ENCODE measurements at places on chromosomes 7 and 10.

- H3K4me1 ChIP-seq: no peaks in the 10 kb centered on the region
- no peaks in the 10 kb centered on the region for H3K27me3 ChIP-seq
- no peaks in the 10 kb centered on the region for H3K36me3 ChIP-seq
- H3K4me3 ChIP-seq: no peak overlapping the region
- H3K27ac ChIP-seq: no peak overlapping the region
- DNase-seq: no peak
Measured at GRCh38 chr7:84953234-84953633, 233.6 kb downstream of the SEMA3D start.

- peaks cover 7% of the 10 kb centered on the region for H3K36me3 ChIP-seq
- no peak overlapping the region for H3K4me3 ChIP-seq
- no peak overlapping the region for H3K27ac ChIP-seq
Measured at GRCh38 chr7:44658979-44659378, 52.6 kb downstream of the OGDH start.

GRCh38 chr10:1782841-1783240 is 45.5 kb upstream of the ADARB2 start:
- DNase-seq: no peak
- no peak overlapping the region for H3K4me3 ChIP-seq
- H3K36me3 ChIP-seq: no peaks in the 10 kb centered on the region
- H3K27me3 ChIP-seq: no peaks in the 10 kb centered on the region
- H3K27ac ChIP-seq: no peak overlapping the region

GRCh38 chr7:12913002-12913401 is 225.6 kb downstream of the ARL4A start:
- H3K27me3 ChIP-seq: no peaks in the 10 kb centered on the region
- no peak overlapping the region for H3K27ac ChIP-seq
- peaks cover 4% of the 10 kb centered on the region for H3K4me1 ChIP-seq
- DNase-seq: no peak
- H3K4me3 ChIP-seq: no peak overlapping the region

- H3K27ac ChIP-seq: no peak overlapping the region
- H3K4me1 ChIP-seq: peaks cover 13% of the 10 kb centered on the region
- H3K36me3 ChIP-seq: no peaks in the 10 kb centered on the region
- no peak for DNase-seq
- H3K27me3 ChIP-seq: no peaks in the 10 kb centered on the region
Measured at GRCh38 chr7:69961436-69961835, 363.2 kb downstream of the AUTS2 start.

GRCh38 chr10:78529262-78529661 is 495.6 kb downstream of the RPS24 start:
- H3K27ac ChIP-seq: no peak overlapping the region
- DNase-seq: no peak
- no peaks in the 10 kb centered on the region for H3K27me3 ChIP-seq
- no peak overlapping the region for H3K4me3 ChIP-seq
- H3K36me3 ChIP-seq: no peaks in the 10 kb centered on the region
- H3K4me1 ChIP-seq: no peaks in the 10 kb centered on the region

- no peaks in the 10 kb centered on the region for H3K27me3 ChIP-seq
- H3K4me3 ChIP-seq: no peak overlapping the region
- no peak overlapping the region for H3K27ac ChIP-seq
- no peaks in the 10 kb centered on the region for H3K36me3 ChIP-seq
Measured at GRCh38 chr7:112503361-112503972, 22.7 kb downstream of the LSMEM1 start.

GRCh38 chr7:128162666-128163065 is 78.4 kb upstream of the LEP start:
- H3K27ac ChIP-seq: no peak overlapping the region
- H3K4me3 ChIP-seq: no peak overlapping the region
- H3K4me1 ChIP-seq: peaks cover 14% of the 10 kb centered on the region
- DNase-seq: no peak
- peaks cover 96% of the 10 kb centered on the region for H3K27me3 ChIP-seq

DNA sequence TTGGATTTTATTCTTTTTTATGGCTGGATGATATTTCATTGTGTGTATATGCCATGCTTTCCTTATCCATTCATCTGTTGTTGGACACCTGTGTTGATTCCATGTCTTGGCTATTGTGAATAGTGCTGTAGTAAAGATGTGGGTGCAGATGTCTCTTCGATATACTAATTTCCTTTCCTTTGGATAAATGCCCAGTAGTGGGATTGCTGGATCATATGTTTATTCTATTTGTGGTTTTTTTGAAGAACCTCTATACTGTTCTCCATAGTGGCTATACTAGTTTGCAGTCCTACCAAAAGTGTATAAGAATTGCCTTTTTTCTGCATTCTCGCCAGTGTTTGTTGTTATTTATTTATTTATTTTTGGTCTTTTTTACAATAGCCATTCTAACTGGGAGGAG is 159.8 kb downstream of the WNT2 start:
- H3K27ac ChIP-seq: no peak overlapping the region
- no peak for DNase-seq
- H3K4me3 ChIP-seq: no peak overlapping the region
- H3K27me3 ChIP-seq: no peaks in the 10 kb centered on the region

- H3K4me1 ChIP-seq: no peaks in the 10 kb centered on the region
- no peak overlapping the region for H3K27ac ChIP-seq
- no peaks in the 10 kb centered on the region for H3K27me3 ChIP-seq
- no peak for DNase-seq
Measured at GRCh38 chr10:99742701-99743100, 10.7 kb downstream of the CUTC start.

- H3K4me1 ChIP-seq: peaks cover 73% of the 10 kb centered on the region
- H3K4me3 ChIP-seq: peak overlapping the region; percentile 67
- peaks cover 44% of the 10 kb centered on the region for H3K27me3 ChIP-seq
- DNase-seq: no peak
- H3K27ac ChIP-seq: peak overlapping the region; percentile 82
- H3K36me3 ChIP-seq: no peaks in the 10 kb centered on the region
Measured at GRCh38 chr7:129780257-129780973, 168.9 kb downstream of the NRF1 start.

- peaks cover 12% of the 10 kb centered on the region for H3K27me3 ChIP-seq
- H3K27ac ChIP-seq: no peak overlapping the region
- H3K36me3 ChIP-seq: no peaks in the 10 kb centered on the region
- H3K4me1 ChIP-seq: peaks cover 42% of the 10 kb centered on the region
Measured at GRCh38 chr7:106175507-106175906, 63.4 kb upstream of the SYPL1 start.

GRCh38 chr7:2566890-2567678 is 8.3 kb downstream of the IQCE start:
- no peak overlapping the region for H3K27ac ChIP-seq
- H3K4me1 ChIP-seq: no peaks in the 10 kb centered on the region
- no peaks in the 10 kb centered on the region for H3K36me3 ChIP-seq

GRCh38 chr7:149544028-149544427 is 46.4 kb upstream of the ZNF746 start:
- no peak for DNase-seq
- H3K27me3 ChIP-seq: no peaks in the 10 kb centered on the region
- H3K27ac ChIP-seq: no peak overlapping the region
- H3K4me1 ChIP-seq: no peaks in the 10 kb centered on the region

GRCh38 chr10:112080231-112080630 is 103.3 kb downstream of the GPAM start:
- no peaks in the 10 kb centered on the region for H3K27me3 ChIP-seq
- H3K27ac ChIP-seq: no peak overlapping the region
- no peak overlapping the region for H3K4me3 ChIP-seq
- H3K36me3 ChIP-seq: no peaks in the 10 kb centered on the region
- H3K4me1 ChIP-seq: no peaks in the 10 kb centered on the region

GRCh38 chr7:91162436-91162835 is 101.8 kb upstream of the FZD1 start:
- no peaks in the 10 kb centered on the region for H3K27me3 ChIP-seq
- H3K4me1 ChIP-seq: no peaks in the 10 kb centered on the region
- H3K4me3 ChIP-seq: no peak overlapping the region
- H3K27ac ChIP-seq: no peak overlapping the region
- H3K36me3 ChIP-seq: no peaks in the 10 kb centered on the region
- no peak for DNase-seq

DNA sequence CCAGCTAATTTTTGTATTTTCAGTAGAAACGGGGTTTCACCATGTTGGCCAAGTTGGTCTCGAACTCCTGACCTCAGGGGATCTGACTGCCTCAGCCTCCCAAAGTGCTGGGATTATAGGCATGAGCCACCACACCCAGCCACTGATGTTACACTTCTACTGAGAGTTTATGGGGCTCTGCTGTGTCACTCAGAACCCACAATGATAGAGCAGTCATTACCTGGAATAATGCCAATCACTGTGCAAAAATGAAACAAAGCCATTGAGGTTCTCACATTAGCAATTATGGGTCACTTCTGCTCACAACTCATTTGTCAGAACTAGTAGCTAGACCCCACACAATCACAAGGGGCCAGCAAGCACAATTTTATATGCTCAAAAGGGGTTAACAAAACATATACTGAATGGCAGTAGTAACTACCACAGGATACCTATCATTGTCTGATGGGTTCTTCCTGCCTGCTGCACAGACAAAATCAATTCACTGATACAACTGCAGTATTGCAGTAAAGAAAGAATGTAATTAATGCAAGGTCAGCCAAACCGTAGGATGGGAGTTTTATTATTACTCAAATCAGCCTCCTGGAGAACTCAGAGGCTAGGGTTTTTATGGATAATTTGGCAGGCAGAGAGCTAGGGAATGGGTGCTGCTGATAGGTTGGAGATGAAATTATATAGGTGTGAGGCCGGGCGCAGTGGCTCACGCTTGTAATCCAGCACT is 72.1 kb upstream of the TRIM24 start:
- H3K27ac ChIP-seq: no peak overlapping the region
- H3K4me1 ChIP-seq: no peaks in the 10 kb centered on the region
- no peaks in the 10 kb centered on the region for H3K27me3 ChIP-seq

DNA sequence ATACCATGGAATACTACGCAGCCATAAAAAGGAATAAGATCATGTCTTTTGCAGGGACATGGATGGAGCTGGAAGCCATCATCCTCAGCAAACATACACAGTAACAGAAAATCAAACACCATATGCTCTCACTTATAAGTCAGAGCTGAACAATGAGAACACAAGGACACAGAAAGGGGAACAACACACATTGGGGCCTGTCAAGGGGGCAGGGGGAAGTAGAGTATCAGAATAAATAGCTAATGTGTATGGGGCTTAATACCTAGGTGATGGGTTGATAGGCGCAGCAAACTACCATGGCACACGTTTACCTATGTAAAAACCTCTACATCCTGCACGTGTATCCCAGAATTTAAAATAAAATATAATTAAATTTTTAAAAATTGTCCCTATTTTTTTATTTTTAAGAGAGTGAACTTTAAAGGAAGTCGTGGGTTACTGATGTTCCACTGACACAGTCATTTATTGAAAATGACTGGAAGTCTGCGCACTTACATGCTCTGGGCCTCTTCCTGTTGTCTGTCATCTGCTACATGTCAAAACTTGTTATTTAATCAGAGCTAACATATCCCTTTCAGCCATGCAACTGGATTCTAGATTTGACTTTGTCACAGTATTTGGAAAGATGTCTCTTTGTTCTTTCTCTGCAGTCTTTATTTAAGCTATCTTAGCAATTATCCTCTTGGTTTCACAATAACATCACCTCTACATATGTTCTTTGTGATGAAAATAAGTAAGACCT is 73.7 kb upstream of the ABCB5 start:
- H3K27ac ChIP-seq: no peak overlapping the region
- no peaks in the 10 kb centered on the region for H3K36me3 ChIP-seq
- no peaks in the 10 kb centered on the region for H3K27me3 ChIP-seq
- no peak for DNase-seq

DNA sequence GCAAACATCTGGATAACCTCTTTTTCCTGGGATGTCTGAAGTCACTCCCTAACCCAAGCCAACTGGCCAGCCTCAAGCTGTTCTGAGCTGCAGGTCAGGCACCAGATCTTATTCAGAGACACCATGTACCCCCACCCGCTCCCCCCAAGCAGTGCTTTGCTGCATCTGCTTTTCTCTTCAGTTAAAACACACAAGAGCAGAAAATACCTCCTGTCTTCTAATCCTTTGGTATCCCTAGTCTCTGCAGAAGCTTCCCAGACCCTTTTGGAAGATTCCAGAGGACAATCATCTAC is 3.0 kb downstream of the ZNF488 start:
- no peaks in the 10 kb centered on the region for H3K36me3 ChIP-seq
- DNase-seq: no peak
- H3K27me3 ChIP-seq: no peaks in the 10 kb centered on the region
- H3K4me1 ChIP-seq: peaks cover 7% of the 10 kb centered on the region
- H3K27ac ChIP-seq: no peak overlapping the region
- H3K4me3 ChIP-seq: no peak overlapping the region

GRCh38 chr7:150335774-150336112 is 5.7 kb downstream of the RARRES2 start:
- H3K4me1 ChIP-seq: peaks cover 15% of the 10 kb centered on the region
- no peak for DNase-seq
- H3K4me3 ChIP-seq: no peak overlapping the region

DNA sequence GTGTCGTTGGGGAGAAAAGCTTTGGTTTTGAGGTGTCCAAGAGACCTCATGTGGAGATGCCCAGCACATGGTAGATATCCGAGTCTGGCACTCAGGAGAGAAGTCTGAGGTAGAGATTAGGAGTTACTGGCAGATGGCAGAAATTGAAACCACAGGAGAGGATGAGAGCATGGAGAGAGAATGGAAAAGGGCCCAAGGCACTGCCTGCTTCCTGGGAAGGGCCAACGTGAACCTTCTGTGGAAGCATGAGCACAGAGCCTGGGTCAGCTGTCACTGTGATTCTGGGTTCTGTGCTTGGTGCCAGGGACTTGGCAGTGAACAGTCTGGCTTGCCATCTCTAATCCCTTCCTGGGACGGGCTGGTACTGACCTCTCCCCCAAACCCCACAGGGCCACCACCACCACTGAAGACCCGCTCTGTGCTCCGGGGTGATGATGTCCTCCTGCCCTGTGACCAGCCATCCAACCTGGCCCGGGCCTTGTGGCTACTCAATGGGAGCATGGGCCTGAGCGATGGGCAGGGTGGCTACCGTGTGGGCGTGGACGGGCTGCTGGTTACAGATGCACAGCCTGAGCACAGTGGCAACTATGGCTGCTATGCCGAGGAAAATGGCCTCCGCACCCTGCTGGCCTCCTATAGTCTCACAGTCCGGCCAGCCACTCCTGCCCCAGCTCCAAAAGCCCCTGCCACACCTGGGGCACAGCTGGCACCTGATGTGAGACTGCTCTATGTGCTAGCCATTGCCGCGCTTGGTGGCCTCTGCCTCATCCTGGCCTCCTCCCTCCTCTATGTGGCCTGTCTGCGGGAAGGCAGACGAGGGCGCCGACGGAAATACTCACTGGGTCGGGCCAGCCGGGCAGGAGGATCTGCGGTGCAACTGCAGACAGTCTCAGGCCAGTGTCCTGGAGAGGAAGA is 4.1 kb downstream of the MRPL43 start:
- peaks cover 6% of the 10 kb centered on the region for H3K36me3 ChIP-seq
- H3K27me3 ChIP-seq: no peaks in the 10 kb centered on the region
- no peak overlapping the region for H3K27ac ChIP-seq
- peaks cover 24% of the 10 kb centered on the region for H3K4me1 ChIP-seq
- DNase-seq: no peak
